K562 (cell line): ENCODE measurements at places on chromosomes 4 and X. TPM values are rescaled to one million over a fixed set of nuclear protein-coding genes. Genes with fewer than 3 reads are reported as not detected.
A peak's percentile ranks its signal among the peaks of the same experiment; 100 is the strongest.

- peaks cover 6% of the 10 kb centered on the region; the same call in 1 of the 3 replicates for H3K36me3 ChIP-seq
- H3K4me3 ChIP-seq: peak overlapping the region; percentile 31
- peaks cover 18% of the 10 kb centered on the region for H3K4me1 ChIP-seq
- H3K27me3 ChIP-seq: no peaks in the 10 kb centered on the region
- peak; percentile 38 for DNase-seq
- H3K27ac ChIP-seq: peak overlapping the region; percentile 82
Observed at GRCh38 chr4:13368217-13368616, 115.9 kb downstream of the RAB28 start.

- H3K4me1 ChIP-seq: no peaks in the 10 kb centered on the region
- H3K36me3 ChIP-seq: no peaks in the 10 kb centered on the region
- DNase-seq: no peak
Observed at GRCh38 chr4:167100120-167100519, 134.2 kb downstream of the SPOCK3 start.

- no peaks in the 10 kb centered on the region for H3K36me3 ChIP-seq
- no peak overlapping the region for H3K4me3 ChIP-seq
- DNase-seq: no peak
- H3K27ac ChIP-seq: no peak overlapping the region
- H3K27me3 ChIP-seq: no peaks in the 10 kb centered on the region
Observed at GRCh38 chrX:54950730-54951375, 30.2 kb downstream of the TRO start.

- H3K36me3 ChIP-seq: no peaks in the 10 kb centered on the region
- no peak overlapping the region for H3K4me3 ChIP-seq
- H3K27me3 ChIP-seq: no peaks in the 10 kb centered on the region
- no peak overlapping the region for H3K27ac ChIP-seq
- H3K4me1 ChIP-seq: no peaks in the 10 kb centered on the region
Observed at GRCh38 chr4:164012396-164013027, 518.0 kb downstream of the TMA16 start.

The RHOXF2 gene
- 120 and 121 TPM in 2 replicates for total RNA-seq

The UBQLN2 gene
- total RNA-seq: 17.2 and 17.9 TPM in 2 replicates
